ENCODE measurements at places on chromosomes 3 and 15.

DNA sequence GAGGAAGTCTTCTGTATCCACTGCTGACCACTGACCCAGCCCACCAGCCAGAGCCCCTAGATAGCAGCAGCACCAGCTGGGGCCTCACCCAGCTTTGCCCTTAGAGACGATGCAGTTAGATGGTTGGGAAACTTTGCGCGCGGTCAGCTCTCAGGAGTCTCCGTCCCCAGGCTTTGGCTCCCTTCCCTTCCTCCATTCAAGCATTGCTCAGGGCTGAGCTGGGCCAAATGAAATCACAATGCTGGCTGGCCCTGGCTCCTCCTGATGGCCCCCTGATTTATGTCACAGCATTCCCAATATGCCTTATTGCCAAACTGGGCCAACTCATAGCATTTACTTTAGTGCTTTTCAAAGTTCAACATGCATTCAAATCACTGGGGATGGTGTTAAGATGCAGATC, 34.6 kb upstream of the RHCG start:
- no peak for DNase-seq

GRCh38 chr3:41186297-41186696, 13.0 kb upstream of the CTNNB1 start:
- no peak for DNase-seq

- DNase-seq = no peak
These were observed 202.6 kb downstream of the KLHL25 start for GRCh38 chr15:85592148-85592547.

DNA sequence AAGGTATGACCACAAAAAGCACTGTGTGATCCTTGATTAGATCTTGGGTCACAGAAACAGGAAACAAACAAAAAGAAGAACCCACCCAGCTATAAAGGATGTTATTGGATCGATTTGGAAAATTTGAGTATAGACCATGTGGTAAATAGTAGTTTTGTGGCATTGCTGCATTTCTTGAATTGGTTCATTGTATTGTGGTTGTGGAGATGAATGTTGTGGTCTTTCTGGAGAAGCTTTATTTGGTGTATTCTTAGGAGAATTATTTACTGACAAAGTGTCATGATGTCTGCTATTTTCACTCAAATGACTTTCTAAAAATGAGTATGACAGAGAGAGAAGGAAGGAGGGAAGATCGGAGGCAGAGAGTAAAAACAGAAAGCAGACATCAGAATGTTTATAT, 406.2 kb downstream of the CNTN4 start:
- DNase-seq = no peak

DNA sequence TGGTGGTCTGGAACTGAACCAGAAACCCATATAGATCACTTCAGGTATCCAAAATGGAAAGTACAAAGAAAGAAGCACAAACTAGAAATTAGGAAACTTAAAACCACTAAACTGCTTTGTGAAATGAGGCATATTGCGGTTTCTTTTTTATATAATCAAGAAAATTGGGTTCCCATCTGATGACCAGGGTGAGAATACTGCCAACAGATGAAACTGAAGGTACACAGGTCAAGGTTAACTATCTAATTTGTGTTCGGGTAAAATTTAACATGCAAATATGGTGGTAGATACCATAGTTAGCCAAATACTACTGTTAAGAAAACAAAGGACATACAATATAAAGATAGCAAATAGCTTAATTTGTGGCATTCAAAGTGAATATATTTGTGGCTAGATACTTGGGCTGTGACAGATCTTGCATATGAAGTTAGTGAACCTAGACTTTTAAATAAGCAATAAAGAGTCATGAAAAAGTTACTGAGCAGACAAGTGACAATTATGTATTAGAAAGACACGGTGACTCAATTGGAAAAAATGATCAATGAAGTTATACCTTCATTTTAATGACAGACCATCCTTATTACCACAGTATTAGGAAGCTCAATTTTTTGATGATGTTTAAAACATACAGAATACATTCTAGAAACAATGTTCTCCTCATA, 127.4 kb downstream of the NR2E3 start:
- no peak for DNase-seq

DNA sequence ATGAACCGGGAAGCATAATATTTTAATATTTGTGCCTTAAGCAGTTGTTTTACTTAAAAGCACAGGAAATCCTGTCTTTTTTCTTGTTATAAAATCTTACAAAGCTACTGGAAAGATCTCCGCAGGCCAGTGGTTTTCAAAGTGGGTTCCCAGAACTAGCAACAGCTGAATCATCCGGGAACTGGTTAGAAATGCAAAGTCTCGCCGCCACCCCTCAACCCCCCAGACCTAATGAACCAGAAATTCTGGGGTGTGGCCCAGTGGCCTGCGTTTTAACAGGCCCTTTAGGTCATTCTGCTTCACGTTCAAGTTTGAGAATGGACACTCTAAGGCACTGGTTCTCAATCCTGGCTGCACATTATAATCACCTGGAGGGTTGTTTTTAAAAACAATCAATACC, 74.7 kb downstream of the PDZRN3 start:
- no peak for DNase-seq

GRCh38 chr3:98782824-98783500, 19.8 kb downstream of the ST3GAL6 start:
- no peak for DNase-seq

- DNase-seq = no peak
These were observed 158.6 kb upstream of the COL8A1 start for GRCh38 chr3:99479768-99480167.

DNA sequence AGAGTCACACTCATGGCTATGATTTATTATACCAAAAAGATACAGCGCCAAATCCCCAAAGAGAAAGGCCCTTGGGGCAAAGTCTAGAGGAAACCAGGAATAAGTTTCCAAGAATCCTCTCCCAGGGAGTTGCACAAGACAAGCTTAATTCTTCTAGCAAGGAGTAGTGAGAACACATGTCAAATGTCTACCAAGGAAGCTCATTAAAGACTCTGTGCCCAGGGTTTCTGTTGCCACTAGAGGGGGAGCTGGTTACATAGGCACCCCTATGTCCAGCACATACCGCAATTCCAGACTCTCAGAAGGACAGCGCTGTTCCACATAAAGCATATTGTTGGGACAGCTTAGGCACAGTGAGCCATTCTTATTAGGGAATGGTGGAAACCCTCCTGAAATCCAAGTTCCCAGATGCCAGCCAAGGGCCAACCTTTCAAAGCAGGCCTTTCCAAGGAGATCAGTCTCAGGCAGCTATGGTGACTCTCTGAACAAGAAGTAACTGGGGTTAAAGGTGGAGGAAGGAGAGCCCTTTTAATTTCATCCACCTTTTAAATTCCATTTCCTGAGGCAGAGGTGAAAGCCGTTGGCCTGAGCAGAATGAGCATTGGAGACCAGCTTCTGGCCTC, 194.2 kb downstream of the UACA start:
- DNase-seq = peak; percentile 53

DNA sequence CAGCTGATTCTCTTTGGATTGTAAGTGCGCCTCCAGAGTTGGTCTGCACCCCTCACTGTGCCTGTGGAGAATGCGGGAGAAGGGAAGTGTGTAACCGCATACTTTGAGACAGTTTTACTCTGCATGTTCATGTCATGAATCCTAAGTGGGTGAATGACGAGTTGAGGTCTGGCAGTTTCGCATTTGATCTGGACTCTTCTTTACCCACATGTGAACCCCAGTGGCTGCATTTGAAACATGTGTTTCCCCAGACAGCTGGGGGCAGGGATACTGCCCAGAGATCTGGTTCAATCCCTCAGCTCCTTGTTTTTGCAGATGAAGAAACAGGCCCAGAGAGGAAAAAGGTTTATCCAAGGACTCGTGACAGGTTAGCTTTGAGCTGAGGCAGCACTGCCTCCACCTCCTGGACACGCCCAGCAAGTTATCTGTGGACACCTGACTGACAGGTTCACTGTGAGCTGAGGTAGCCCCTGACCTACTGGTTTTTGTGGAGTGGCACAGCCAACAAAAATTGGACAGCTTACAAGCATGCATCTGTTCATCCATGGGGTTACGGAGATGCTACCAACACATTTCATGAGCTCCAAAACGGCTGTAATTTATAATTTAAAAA, 207.3 kb downstream of the XXYLT1 start:
- DNase-seq = no peak

DNA sequence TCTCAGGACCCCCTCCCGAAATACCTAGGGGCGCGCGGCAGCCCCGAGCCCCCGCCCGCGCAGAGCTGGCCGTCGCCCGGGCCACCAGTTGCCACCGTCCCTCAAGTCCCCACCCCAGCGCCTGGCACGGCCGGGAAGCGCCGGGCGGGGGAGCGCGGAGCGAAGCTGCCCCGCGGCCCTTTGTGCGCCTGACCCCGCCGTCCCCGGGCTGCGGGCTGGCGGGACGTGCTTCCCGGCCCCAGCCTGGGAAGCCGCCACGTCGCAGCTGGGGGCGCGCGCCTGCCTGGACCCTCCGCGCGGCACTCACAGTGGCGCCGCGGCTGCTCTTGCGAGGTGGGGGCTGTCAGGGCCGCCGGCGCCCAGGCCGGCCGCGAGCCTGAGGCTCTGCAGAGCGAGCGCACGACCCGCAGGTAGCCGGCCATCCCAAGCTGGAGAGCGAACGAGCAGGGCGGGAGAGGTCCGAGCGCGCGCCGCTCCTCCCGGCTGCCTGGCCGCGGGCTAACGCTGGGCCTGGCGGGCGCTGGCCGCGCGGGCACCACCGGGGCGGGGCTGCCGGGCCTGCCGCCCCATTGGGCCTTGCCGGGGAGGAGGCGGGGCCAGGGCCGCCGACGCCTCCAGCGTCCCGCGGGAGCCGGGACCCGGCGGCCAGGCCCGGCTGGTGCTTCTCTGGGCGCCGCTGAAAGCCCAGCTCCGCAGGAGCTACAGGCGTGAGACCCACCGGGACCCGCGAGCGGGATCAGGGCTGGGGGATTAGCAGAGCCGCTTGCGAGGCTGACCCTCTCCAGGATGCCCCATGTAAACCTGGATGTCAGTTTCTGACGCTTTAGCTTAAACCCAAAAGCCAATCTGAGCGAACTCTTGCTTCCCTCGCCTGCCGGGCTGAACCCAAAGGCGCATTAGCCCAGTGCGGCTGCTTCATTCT, at the start of gene IDH2:
Gene IDH2 (minus strand): TSS at position 500 of the 922 bp plus-strand sequence. CDS start 78 bp downstream, at position 422.
- DNase-seq = peak; percentile 92

DNA sequence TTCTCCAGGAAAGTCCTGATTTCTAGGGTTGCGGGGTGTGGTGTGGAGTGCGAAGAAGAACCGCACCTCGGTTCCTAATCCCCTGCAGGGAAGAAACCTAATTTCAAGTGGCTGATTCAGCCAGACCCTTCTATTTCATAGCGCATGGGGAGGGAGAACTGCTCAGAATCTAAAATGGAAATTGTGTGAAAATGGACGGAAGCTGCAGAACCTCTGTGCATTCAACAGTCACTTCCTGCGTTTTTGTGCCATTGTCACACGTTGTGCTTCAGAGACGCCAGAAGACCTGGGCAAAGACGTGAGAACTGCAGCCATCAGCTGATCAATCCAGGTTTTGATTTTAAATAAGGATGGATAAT, 1.2 kb downstream of the SIDT1 start:
- DNase-seq = no peak

- no peak for DNase-seq
These were observed 421.2 kb downstream of the GABRG3 start for GRCh38 chr15:27392163-27392562.

- DNase-seq = no peak
These were observed 136.4 kb upstream of the ATP2B2 start for GRCh38 chr3:10641760-10642159.

- DNase-seq = no peak
These were observed 224.1 kb upstream of the IL12A start for GRCh38 chr3:159764490-159765029.

GRCh38 chr15:63809452-63809851, 24.3 kb downstream of the HERC1 start:
- DNase-seq = no peak

- no peak for DNase-seq
These were observed 465.5 kb upstream of the PPP2R3A start for GRCh38 chr3:135500034-135500433.
